ENCODE measurements at places on chromosomes 6 and 20.

DNA sequence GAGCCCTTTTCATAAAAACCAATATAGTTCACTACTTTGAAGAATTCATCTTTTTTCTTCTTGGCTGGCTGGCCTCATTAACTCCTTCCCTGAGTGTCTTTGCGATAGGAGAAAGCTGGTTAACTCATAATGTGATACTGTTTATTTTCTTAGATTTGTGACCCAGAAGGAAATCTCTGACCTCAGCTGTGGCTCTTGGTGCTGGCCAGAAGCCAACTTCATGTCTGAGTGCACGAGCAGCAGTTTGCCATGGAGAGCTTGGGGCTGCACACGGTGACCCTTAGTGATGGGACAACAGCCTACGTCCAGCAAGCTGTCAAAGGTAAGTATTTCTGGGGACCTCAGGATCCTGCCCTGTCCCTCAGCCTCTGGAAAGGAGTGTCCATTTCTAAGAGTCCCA, 16.7 kb upstream of the DEF6 start:
- DNase-seq = no peak

DNA sequence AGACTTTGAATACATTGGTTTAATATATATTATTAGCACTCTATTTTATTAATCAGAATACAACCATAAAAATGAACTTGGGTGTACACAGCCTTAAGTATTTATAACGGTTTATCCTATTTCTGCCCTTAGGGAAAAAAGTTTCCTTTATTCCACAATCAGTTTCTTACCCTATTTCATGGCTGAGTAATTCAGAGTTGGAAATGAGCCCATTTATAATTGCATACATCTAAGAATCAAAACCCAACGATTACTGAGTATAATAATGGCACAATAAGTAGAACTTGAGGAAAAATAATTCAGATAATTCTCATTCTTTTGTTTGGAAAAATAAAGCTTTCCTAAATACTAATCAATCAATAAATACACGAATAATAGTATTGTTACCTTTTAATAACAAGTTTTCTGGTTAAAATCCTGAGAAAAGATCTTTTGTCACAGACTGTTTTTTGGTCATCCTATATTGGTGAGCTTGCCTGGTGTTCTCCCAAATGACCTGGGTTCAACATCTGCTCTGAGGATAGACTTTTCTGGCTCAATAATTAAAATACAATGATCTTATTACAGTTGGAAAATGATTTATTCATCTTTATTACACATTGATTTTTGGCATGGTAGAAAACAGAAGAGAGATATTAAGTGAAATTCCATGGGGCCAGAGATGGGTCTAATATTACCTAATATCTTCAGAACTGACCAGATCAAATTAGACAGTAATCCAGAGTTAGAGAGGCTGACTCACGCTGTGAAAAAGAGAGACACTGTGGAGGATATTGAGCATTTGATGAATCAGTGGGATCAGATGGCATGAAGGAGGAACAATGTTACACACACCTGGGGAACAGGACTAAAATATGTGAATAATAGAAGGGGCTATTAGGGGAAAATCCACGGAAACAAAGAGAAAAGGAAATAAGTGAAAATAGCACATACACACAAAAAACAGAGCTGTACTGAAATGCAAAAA, 162.1 kb upstream of the TBX18 start:
- no peak for DNase-seq

DNA sequence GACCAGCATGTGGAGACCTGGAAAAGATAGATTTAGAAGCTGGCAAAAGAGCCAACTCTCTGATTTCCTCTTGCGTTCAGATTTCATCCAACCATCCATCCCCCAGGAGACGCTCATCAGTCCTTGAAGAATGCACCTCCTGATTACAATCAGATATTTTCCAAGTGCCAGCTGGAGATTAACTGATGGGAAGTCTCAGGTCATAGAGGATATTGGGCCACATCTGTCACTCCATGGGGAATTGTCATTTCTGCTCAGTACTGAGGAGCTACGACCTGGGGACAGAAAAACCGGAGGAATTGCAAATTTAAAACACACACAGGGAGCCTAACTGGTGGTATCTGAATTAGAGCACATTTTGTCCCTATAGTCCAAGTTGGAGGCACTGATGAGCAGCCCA, 496.2 kb upstream of the SULF2 start:
- no peak for DNase-seq

DNA sequence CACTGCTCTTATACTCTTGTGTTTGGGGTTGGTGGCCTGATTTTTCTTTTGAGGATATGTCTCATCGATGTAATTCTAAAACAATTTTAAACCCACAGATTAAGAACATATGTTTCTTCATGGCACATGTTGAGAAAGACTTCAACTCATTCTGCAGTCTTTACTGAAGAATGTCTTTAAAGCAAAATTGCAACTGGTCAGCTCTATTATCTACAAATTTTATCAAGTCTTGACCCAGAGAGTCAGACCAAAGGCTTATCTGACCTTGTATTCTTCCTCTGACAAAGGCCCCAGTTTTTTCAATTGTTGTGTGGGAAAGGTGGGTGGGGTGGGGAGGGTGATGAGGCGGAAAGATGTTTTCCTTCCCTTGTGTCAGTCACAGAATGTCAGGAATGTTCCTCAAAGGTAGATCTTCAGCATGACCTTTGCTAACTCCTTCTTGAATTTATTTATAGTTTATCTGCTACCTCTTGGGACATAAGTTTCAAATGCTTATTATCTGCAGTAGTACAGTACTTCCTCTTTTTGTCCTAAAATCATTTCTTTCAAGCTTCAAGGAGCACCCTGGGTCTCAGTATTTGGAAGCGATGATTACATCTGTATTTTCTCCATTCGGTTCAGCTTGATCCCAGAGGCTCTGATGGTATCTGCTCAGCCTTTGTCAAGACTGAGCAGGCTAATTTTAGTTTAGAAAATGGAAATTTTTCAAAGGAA, 63.2 kb upstream of the TIAM2 start:
- no peak for DNase-seq

- DNase-seq = no peak
These were observed 454.6 kb upstream of the MARCKS start for GRCh38 chr6:113402544-113402943.

DNA sequence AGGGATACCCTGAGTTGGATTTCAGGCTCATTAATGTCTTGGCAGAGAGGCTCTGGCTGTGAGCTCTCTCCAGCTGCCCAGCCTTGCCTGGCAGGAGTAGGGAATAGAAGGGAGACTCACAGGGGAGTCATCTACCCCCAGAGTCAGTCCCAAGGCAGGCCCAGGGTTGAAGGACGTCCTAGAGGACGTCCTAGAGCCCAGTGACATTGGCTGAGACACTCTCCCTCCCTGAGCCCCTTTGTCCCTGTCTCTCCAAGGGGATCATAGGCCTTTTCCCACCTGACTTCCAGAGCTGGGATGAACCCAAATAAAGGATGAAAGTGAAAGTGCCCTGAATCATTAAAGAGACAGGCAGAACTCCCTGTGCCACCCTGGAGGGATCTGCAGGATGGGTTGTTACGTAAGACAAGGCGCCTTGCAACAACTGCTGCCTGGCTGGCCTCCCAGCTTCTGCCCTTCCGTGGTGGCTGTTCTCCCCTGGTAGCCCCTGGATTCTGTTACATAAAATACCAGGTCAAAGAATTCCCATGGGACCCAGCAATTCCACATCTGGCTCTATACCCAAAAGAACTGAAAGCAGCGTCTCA, 53.6 kb upstream of the SIRPA start:
- DNase-seq = no peak

DNA sequence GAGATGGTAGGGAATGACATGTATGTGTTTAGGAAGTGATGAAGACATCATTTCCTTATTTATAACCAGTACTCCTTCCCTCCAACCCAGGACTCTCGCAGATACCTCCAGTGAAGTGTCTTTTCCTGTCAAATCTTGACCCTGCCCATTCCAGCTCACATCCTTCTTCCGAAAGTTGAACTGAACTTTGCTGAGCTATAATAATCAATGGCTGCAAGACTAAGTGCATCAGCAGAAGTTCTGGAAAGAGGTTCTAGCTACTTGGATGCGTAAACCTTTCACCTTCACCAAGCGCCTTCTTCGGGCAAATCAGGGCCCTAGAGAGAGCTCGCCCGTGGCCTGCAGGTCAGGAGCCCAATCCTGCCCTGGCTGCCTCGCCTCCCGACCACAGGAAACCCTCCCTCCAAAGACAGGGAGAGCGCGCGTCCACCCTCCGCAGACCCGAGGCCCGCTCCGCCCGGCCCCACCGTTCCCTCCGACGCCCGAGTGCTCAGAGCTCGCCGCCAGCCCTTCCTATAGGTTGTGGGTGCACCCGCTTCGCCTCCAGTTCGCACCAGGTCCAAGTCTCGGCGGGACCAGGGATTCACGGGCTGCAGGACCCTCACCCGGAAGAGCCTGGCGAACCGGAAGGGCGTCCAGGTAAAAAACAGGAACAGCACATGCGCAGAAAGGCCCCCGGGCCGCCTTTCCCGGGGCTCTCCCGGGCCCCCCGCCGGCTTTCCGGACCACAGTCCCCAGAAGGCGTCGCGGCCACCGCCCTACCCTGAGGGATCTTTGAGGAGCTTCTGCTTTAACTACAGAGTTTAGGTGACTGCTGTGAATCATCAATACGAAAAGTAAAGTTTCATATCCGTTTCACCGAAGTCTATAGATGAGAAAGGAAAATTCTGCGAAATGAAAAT, at the start of gene ZNF334:
Gene ZNF334, minus strand, starts transcription at position 617 of the 902 bp plus-strand sequence. CDS start 1,457 bp downstream, outside the sequence.
- DNase-seq = no peak

DNA sequence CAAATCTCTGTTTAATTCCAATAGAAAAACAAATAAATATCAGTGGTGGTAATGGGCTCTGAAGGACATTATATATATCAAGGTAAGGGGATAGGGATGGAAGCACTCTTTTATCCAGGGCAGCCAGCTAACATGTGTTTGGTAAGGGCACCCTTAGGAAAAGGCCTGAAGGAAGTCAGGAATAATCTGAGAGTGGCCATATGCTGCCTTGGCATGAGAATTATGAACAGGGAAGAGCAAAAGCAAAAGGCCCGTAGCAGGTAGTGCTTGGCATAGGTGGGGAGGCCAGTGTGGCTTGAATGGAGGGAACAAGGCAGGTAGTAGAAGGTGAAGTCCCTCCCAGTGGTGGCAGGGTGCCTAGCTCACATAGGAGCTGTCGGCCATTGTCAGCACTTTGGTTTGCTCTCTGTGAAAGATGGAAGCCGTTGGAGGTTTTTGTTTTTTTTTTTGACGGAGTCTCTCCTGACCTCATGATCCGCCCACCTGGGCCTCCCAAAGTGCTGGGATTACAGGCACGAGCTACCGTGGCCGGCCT, 39.6 kb upstream of the CSE1L start:
- DNase-seq = no peak

- DNase-seq = no peak
These were observed 137.9 kb upstream of the THBS2 start for GRCh38 chr6:169391473-169392071.

- no peak for DNase-seq
These were observed 811 bp upstream of the ARMH2 start for GRCh38 chr6:24799541-24799915.

DNA sequence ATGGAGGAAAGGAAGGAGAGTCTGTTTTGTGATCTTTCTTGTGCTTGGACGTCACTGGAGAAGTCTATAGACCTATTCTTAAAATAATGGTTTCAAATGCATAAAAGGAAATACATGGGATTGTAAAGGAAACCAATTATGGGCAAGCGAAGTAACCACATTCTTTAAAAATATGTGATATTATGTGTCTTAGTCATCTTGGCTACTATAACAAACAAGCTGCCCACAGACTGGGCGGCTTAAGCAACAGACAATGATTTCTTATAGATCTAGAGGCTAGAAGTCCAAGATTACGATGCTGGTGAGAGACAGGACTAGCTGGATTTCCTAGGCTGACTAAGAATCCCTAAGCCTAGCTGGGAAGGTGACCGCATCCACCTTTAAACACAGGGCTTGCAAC, 49.4 kb upstream of the CD83 start:
- no peak for DNase-seq

DNA sequence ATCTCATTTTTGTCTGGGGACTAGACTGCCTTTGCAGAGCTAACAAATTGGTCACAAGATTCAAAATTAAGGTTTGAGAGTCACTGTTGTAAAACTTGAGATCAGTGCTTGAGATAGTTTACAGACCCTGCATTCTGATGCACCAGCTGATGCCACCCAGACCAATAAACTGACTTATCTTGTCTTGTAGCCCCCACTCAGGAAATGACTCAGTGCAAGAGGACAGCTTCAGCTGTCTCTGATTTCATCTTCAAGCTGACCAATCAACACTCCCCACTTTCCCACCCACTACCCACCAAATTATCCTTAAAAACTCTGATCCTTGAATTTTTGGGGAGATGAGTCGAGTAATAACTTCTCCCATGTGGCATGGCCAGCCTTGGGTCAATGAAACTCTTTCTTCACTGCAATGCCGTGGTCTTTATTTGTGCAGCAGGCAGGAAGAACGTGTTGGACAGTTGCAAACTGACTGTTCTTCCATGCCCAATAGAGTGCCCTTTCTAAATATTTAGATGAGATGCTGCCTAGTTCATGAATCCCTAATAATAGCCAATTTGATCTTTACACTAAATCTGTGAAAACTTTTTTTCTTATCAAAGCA, 48.3 kb upstream of the PROKR2 start:
- DNase-seq = no peak

GRCh38 chr6:49692534-49692933, 20.8 kb downstream of the CRISP2 start:
- DNase-seq = no peak

GRCh38 chr20:46894579-46894958, at the start of gene EYA2:
Gene EYA2 (plus strand): TSS chr20:46894843. CDS start chr20:46990011, 95,168 bp downstream.
- no peak for DNase-seq
